ENCODE measurements at places on chromosomes 2 and 18. TPM values are rescaled to one million over a fixed set of nuclear protein-coding genes. Genes with fewer than 3 reads are reported as not detected.
A peak's percentile ranks its signal among the peaks of the same experiment; 100 is the strongest.

The OTX1 gene
- not detected for total RNA-seq

DNA sequence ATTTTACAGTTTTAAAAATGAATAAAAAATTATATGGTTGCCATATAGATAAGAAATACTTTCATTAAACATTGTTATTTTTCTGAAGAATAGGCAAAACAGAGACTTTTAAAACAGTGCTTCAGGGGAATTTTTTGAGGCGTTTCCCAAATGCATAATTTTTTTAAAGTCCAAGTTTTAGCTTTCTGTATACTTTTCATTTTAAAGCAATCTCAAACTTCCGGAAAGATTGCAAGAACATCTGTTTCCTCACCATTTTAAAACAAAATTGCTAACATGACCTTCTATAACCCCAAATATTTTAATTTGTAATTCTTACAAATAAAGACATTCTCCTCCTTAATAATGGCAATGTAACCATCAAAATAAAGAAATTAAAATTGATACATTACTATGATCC, 15.1 kb upstream of the MBD2 start:
- H3K36me3 ChIP-seq, result no peaks in the 10 kb centered on the region
- no peak overlapping the region for H3K4me3 ChIP-seq
- H3K27me3 ChIP-seq, result no peaks in the 10 kb centered on the region
- peaks cover 6% of the 10 kb centered on the region for H3K4me1 ChIP-seq

GRCh38 chr2:182994228-182994912, 43.9 kb downstream of the NCKAP1 start:
- H3K27me3 ChIP-seq, result peaks cover 11% of the 10 kb centered on the region
- H3K36me3 ChIP-seq, result no peaks in the 10 kb centered on the region
- H3K4me1 ChIP-seq, result no peaks in the 10 kb centered on the region
- H3K4me3 ChIP-seq, result no peak overlapping the region
- no peak overlapping the region for H3K27ac ChIP-seq

The TBR1 gene
- total RNA-seq, result 0.02 TPM

- H3K27ac ChIP-seq, result no peak overlapping the region
- H3K36me3 ChIP-seq, result no peaks in the 10 kb centered on the region
- no peaks in the 10 kb centered on the region for H3K27me3 ChIP-seq
- no peak overlapping the region for H3K4me3 ChIP-seq
These were observed 176.7 kb upstream of the ST6GAL2 start for GRCh38 chr2:107062599-107063220.

DNA sequence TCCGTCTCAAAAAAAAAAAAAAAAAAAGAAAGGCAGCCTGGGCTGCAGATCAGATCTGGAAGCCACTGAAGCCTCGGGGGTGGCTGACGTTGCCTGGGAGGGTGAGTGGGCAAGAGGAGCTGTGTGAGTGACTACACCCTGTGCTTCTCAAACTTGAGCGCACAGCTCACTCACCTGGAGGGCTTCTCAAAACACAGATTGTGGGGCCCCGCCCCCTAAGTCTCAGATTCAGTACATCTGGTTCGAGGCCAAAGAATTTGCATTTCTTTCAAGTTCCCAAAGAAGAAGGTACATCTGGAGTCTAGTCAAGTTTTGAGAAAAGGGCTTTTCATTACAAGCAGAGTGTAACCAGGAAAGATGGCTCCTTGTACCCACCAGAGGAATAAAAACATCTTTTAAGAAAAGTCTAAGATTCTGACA, 97.7 kb upstream of the CAB39 start:
- H3K27ac ChIP-seq, result peak overlapping the region; percentile 71
- peak; percentile 46 for DNase-seq
- H3K36me3 ChIP-seq, result no peaks in the 10 kb centered on the region
- H3K4me1 ChIP-seq, result peaks cover 51% of the 10 kb centered on the region

- no peak overlapping the region for H3K4me3 ChIP-seq
- H3K27ac ChIP-seq, result no peak overlapping the region
- H3K27me3 ChIP-seq, result peaks cover 16% of the 10 kb centered on the region
- H3K36me3 ChIP-seq, result no peaks in the 10 kb centered on the region
These were observed 4.5 kb downstream of the BOK start for GRCh38 chr2:241563031-241563507.

The ZNF514 gene
- total RNA-seq, result 19.0 TPM

GRCh38 chr2:111116011-111116746, 4.5 kb upstream of the BCL2L11 start:
- H3K27me3 ChIP-seq, result peaks cover 24% of the 10 kb centered on the region
- no peak overlapping the region for H3K4me3 ChIP-seq
- H3K27ac ChIP-seq, result no peak overlapping the region
- no peak for DNase-seq
- H3K4me1 ChIP-seq, result peaks cover 40% of the 10 kb centered on the region
- peaks cover 5% of the 10 kb centered on the region for H3K36me3 ChIP-seq

DNA sequence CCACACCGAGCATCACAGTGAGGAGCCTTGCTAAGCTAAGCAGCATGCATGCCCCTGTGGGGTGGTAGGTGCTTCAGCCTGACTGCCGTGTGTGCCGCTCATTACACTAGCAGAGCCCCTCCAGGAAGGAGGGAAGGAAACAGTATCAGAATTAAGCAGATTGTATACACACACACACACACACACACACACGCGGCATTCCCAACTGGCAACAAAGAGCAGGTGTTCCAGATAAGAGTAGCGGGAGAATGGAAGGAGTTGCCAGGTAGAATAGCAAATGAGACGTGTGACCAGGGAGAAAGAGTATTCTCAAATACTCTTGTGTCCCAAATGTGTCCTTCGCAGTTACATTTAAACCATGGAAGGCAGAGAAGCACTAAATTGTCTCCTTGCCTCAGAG, 47.6 kb upstream of the TTC39C start:
- H3K4me1 ChIP-seq, result peaks cover 80% of the 10 kb centered on the region
- no peaks in the 10 kb centered on the region for H3K27me3 ChIP-seq
- peak overlapping the region; percentile 17 for H3K4me3 ChIP-seq
- DNase-seq, result no peak

GRCh38 chr18:32443706-32444215, 26.9 kb downstream of the GAREM1 start:
- DNase-seq, result no peak
- H3K4me3 ChIP-seq, result no peak overlapping the region
- no peaks in the 10 kb centered on the region for H3K4me1 ChIP-seq
- H3K27ac ChIP-seq, result no peak overlapping the region

GRCh38 chr2:96783388-96783787, 22.7 kb downstream of the CNNM4 start:
- H3K4me1 ChIP-seq, result no peaks in the 10 kb centered on the region
- peaks cover 16% of the 10 kb centered on the region for H3K36me3 ChIP-seq
- H3K27me3 ChIP-seq, result no peaks in the 10 kb centered on the region
- H3K4me3 ChIP-seq, result no peak overlapping the region
- no peak for DNase-seq

Data from activated B cell treated with CpG ODN at 0.5 μM for 24 hours (primary cell).